T-cell (primary cell): ENCODE measurements at places on chromosomes 2 and 18. TPM values are rescaled to one million over a fixed set of nuclear protein-coding genes. Genes with fewer than 3 reads are reported as not detected.

PSD4 gene
- 150 TPM for total RNA-seq

DNA sequence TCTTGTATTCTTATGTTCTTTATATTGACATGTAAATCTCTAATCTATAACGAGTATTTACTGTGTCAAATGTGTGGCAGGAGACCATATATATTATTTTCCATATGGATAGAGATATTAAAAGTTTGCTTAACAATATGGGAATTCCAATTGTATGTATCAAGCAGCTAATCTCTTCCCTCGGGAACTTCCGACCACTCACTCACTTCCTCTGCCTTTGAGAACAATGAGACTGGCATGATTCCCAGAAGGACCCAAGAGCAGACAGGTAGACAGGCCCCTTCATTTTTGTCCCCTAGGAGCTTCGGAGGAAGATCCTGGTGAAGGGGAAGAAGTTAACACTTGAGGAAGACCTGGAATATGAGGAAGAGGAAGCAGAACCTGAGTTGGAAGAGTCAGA, 24.1 kb downstream of the PLCD4 start:
- H3K4me3 ChIP-seq, result no peak overlapping the region
- H3K4me1 ChIP-seq, result no peaks in the 10 kb centered on the region
- DNase-seq, result no peak
- no peaks in the 10 kb centered on the region for H3K27me3 ChIP-seq
- H3K27ac ChIP-seq, result no peak overlapping the region
- peaks cover 8% of the 10 kb centered on the region for H3K36me3 ChIP-seq

DNA sequence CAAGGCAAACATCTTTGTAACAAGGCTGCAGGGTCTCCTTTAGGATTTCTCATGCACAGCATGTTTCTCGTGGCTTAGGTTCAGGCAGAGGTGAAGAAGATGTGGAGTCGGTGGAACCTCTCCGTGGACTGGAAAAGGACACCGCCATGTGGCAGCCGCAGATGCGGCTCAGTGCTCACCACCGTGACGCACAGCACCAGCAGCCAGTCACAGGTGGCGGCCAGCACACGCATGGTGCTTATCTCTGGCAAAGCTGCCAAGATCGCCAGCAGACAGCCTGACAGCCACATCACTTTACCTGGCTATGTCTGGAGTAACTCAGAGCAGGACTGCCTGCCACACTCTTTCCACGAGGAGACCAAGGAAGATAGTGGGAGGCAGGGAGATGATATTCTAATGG, 86.6 kb downstream of the PTH2R start:
- no peaks in the 10 kb centered on the region for H3K36me3 ChIP-seq
- no peaks in the 10 kb centered on the region for H3K4me1 ChIP-seq
- H3K27me3 ChIP-seq, result no peaks in the 10 kb centered on the region
- no peak overlapping the region for H3K27ac ChIP-seq

- peaks cover 22% of the 10 kb centered on the region for H3K36me3 ChIP-seq
- H3K4me1 ChIP-seq, result peaks cover 11% of the 10 kb centered on the region
- no peak overlapping the region for H3K4me3 ChIP-seq
- H3K27me3 ChIP-seq, result no peaks in the 10 kb centered on the region
- H3K27ac ChIP-seq, result no peak overlapping the region
Observed at GRCh38 chr18:47898696-47899095, 31.8 kb downstream of the SMAD2 start.

PROC gene
- total RNA-seq, result 0.76 TPM

SLC4A5 gene
- total RNA-seq, result 10.1 TPM

GRCh38 chr2:240300840-240301239, 134.6 kb upstream of the GPC1 start:
- no peak for DNase-seq
- H3K4me3 ChIP-seq, result no peak overlapping the region
- no peaks in the 10 kb centered on the region for H3K4me1 ChIP-seq
- H3K27me3 ChIP-seq, result no peaks in the 10 kb centered on the region
- H3K36me3 ChIP-seq, result no peaks in the 10 kb centered on the region

GRCh38 chr2:10272464-10272863, 30.2 kb upstream of the HPCAL1 start:
- peaks cover 2% of the 10 kb centered on the region for H3K4me1 ChIP-seq
- no peak overlapping the region for H3K4me3 ChIP-seq
- no peaks in the 10 kb centered on the region for H3K36me3 ChIP-seq
- no peak overlapping the region for H3K27ac ChIP-seq
- peaks cover 10% of the 10 kb centered on the region for H3K27me3 ChIP-seq
- DNase-seq, result no peak

CLIP4 gene
- 48.3 TPM for total RNA-seq

- no peak overlapping the region for H3K4me3 ChIP-seq
- no peak overlapping the region for H3K27ac ChIP-seq
- peaks cover 24% of the 10 kb centered on the region for H3K36me3 ChIP-seq
- no peaks in the 10 kb centered on the region for H3K4me1 ChIP-seq
Observed at GRCh38 chr2:53820711-53821110, 33.9 kb downstream of the ERLEC1 start.

IL1R1 gene
- total RNA-seq, result 0.43 TPM

GRCh38 chr18:67151366-67151765, 365.2 kb downstream of the DSEL start:
- H3K27me3 ChIP-seq, result no peaks in the 10 kb centered on the region
- H3K27ac ChIP-seq, result no peak overlapping the region
- H3K4me3 ChIP-seq, result no peak overlapping the region
- no peaks in the 10 kb centered on the region for H3K4me1 ChIP-seq
- H3K36me3 ChIP-seq, result no peaks in the 10 kb centered on the region

SLC19A3 gene
- total RNA-seq, result not detected

DUSP11 gene
- 38.4 TPM for total RNA-seq

DNA sequence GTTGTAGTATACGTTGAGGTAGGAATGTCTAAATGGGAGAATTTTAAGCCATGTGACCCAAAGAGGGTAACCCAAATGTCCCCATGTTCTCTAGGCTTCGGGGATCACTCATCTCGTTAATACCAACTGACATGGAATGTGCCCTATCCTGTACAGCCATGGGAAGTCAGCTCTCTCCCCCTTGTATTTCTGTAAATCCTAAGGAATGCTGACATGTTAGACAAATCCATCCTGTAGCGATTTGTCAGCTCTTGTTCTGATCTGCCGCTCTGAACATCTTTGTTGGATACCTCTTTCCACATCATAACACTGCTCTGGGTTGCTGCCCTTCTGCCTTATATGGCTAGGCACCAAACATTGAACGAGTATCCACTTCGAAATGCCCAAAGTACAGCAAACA, 350.6 kb downstream of the RND3 start:
- no peaks in the 10 kb centered on the region for H3K27me3 ChIP-seq
- H3K27ac ChIP-seq, result no peak overlapping the region
- H3K36me3 ChIP-seq, result no peaks in the 10 kb centered on the region
- DNase-seq, result no peak
- no peaks in the 10 kb centered on the region for H3K4me1 ChIP-seq
- no peak overlapping the region for H3K4me3 ChIP-seq

DNA sequence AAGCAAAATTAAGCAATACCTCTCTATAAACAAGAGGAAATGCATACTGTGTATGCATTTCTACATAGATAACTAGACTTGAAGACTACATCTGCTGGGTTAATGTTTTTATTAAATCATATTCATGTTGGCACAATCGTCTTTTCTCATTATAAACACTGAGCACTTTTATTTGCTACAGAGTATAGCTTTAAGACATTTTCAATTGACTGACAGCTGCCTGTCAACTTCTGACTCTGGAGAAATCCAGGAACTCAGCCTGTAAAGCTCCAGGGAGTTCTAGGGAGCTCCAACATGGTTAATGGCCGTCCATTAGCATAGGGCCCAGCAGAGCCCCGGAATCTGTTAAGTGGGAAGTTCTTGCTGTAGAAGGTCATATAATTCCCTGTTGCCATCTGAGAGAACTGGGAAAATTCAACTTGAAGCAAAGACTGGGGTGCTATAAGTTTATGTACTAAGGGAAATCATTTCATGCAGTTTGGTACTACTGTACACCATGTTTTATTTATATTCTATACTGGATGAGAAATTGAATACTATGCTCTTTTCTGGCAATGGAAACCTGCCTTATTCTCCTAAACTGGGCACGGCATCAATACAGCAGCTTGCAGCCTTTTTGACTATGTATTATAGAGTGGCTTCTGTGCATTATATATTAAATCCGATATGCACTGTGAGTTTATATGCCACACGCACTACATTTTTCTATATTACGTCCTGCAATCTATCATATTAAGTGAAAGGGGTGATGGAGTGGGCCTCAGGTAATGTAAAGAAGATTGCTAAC, 243.5 kb upstream of the ZNF521 start:
- no peaks in the 10 kb centered on the region for H3K27me3 ChIP-seq
- no peaks in the 10 kb centered on the region for H3K36me3 ChIP-seq
- no peaks in the 10 kb centered on the region for H3K4me1 ChIP-seq

DNA sequence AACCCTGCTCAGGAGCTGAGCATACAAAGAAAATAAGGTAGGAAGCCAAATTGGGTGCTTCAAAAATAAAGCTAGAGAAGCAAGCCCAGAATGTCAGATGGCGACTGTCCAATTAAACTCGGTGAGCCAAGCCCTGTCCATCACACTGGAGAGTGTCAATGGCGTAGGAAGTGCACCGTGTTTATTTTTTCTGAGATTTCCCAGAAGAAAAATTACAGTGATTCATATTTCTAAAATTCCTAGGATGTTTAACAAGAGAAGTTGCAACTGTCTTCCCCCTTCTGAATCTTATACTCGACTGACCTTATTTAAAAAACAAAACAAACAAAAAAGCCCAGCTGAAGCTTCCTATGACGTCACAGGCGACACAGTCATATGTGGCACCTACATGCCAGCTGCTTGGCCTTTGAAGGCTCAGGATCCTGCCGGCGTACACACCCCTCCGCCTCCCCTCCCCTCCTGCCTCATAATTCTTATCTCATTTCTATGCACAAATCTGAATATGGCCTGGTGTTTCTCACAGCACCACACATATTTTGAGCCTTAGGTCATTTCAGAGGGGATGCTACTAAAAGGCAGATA, 60.8 kb downstream of the MBP start:
- peak; percentile 80 for DNase-seq
- peaks cover 95% of the 10 kb centered on the region for H3K4me1 ChIP-seq
- peak overlapping the region; percentile 82 for H3K27ac ChIP-seq
- no peak overlapping the region for H3K4me3 ChIP-seq
- H3K27me3 ChIP-seq, result no peaks in the 10 kb centered on the region

DNA sequence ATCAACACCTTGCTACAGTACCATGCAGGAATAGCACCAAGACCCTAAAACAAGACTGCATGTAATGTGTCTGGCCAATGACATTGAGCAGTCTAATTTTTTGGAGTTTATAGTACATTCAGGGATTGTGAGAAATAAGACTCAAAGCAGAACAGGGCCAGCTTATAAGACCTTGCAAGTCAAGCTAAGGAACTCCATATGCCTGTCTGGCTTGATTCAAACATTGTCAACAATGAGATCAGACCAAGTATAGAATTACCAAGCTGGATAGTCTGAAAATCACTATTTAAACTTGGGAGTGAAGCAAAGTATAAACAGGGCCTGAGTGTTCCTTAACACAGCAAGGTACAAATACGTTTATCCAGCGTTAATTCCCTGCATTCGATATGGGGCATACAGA, 370.9 kb downstream of the CNTNAP5 start:
- no peak overlapping the region for H3K4me3 ChIP-seq
- H3K36me3 ChIP-seq, result no peaks in the 10 kb centered on the region
- H3K4me1 ChIP-seq, result no peaks in the 10 kb centered on the region
- no peak overlapping the region for H3K27ac ChIP-seq
- H3K27me3 ChIP-seq, result no peaks in the 10 kb centered on the region
- no peak for DNase-seq

- H3K27me3 ChIP-seq, result peaks cover 29% of the 10 kb centered on the region
- H3K4me1 ChIP-seq, result no peaks in the 10 kb centered on the region
- no peak overlapping the region for H3K4me3 ChIP-seq
- H3K27ac ChIP-seq, result no peak overlapping the region
- DNase-seq, result no peak
Observed at GRCh38 chr2:10005461-10006235, 37.7 kb upstream of the KLF11 start.

NR4A2 gene
- 300 TPM for total RNA-seq
